Uterus (tissue), 4 donors: ENCODE measurements at places on chromosomes 11 and 22. TPM values are rescaled to one million over a fixed set of nuclear protein-coding genes. Genes with fewer than 3 reads are reported as not detected.

The MN1 gene
- 7.9 TPM for total RNA-seq

DNA sequence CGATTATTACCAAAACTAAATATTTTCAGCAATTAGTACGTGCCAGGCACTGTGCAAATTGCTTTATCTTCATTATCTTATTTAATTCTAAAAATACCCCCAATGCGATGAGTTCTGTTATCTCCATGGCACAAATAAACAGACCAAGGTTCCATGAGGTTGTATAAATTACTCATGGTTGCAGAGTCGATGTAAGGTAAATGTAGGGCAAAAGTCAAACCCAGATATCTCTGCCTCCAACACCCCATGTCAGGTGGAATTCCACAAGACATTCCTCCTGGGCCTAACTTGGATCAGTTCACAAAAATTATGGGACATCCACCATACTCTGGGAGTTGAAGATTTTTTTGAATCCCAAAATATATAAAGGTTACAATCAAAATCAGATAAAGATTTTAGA lies 43.7 kb downstream of the ISX start:
- DNase-seq: no peak
- no peaks in the 10 kb centered on the region for H3K36me3 ChIP-seq
- no peak overlapping the region for H3K27ac ChIP-seq
- H3K4me3 ChIP-seq: no peak overlapping the region
- no peaks in the 10 kb centered on the region for H3K27me3 ChIP-seq
- H3K4me1 ChIP-seq: no peaks in the 10 kb centered on the region

DNA sequence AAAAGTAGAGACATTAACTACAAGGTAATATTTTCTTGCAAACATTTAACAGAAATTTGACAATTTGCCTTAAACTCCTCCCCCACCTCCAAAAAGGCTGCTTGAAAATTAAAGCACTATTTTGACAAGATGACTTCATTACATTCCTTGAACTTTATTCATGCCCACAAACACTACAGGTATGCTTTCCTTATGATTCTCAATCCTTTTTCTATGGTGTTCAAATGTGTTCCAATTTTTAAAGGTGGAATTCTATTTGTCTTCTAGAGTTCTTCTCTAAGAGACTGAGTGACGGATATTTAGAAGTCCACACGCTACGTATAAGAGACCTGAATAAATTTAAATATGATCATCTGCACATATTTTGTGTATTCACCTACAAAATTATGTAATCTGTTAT lies 69.4 kb downstream of the MRTFA start:
- no peaks in the 10 kb centered on the region for H3K27me3 ChIP-seq
- H3K36me3 ChIP-seq: no peaks in the 10 kb centered on the region
- peaks cover 9% of the 10 kb centered on the region for H3K4me1 ChIP-seq
- no peak overlapping the region for H3K4me3 ChIP-seq
- H3K27ac ChIP-seq: peak overlapping the region; percentile 5
- DNase-seq: no peak

The CD6 gene
- total RNA-seq: 0.91 TPM

DNA sequence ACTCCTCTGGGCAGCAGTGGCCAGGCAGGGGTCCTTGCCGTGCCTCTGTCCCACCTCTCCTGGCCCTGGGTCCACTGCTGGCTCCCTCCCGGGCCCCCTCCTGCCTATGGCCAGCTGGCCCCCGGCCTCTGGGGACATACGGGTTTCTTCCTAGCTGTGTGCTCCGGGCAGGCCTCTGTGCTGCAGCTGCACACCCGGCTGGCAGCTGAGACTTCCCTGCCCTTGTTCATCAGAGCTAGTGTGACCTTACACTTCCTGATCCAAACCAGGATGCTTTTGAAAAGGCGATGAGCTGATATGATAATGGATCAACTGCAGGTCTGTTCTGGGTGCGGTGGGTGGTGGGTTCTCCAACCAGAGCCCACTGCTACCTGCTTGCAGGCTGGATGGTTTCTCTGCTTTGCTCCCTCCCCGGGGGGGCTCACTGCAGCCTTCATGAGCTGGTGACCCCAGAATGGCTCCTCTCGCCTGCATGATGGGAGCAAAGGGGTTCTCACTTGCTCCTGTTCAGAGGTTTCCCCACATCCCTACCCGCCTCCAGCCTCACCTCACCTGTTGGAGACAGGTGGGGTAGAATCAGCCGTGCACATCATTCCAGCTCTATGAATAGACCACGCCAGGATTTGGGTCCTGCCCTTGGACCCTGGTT lies 13.3 kb downstream of the B3GAT1 start:
- no peak overlapping the region for H3K4me3 ChIP-seq
- no peaks in the 10 kb centered on the region for H3K27me3 ChIP-seq
- no peaks in the 10 kb centered on the region for H3K36me3 ChIP-seq
- no peak overlapping the region for H3K27ac ChIP-seq
- no peaks in the 10 kb centered on the region for H3K4me1 ChIP-seq
- no peak for DNase-seq

The FAM181B gene
- 5.7 TPM for total RNA-seq

GRCh38 chr11:100681064-100681502 lies 6.0 kb upstream of the ARHGAP42 start:
- H3K4me3 ChIP-seq: no peak overlapping the region
- no peaks in the 10 kb centered on the region for H3K36me3 ChIP-seq
- no peaks in the 10 kb centered on the region for H3K4me1 ChIP-seq
- DNase-seq: peak; percentile 51

The SEZ6L gene
- total RNA-seq: not detected

GRCh38 chr11:3685923-3686322 lies 14.7 kb upstream of the CHRNA10 start:
- no peaks in the 10 kb centered on the region for H3K36me3 ChIP-seq
- no peak overlapping the region for H3K4me3 ChIP-seq
- H3K4me1 ChIP-seq: no peaks in the 10 kb centered on the region
- no peaks in the 10 kb centered on the region for H3K27me3 ChIP-seq
- DNase-seq: no peak
- no peak overlapping the region for H3K27ac ChIP-seq

GRCh38 chr11:116386118-116386699 lies 386.6 kb downstream of the BUD13 start:
- H3K27me3 ChIP-seq: no peaks in the 10 kb centered on the region
- H3K27ac ChIP-seq: no peak overlapping the region
- H3K36me3 ChIP-seq: no peaks in the 10 kb centered on the region
- no peak for DNase-seq
- no peaks in the 10 kb centered on the region for H3K4me1 ChIP-seq

DNA sequence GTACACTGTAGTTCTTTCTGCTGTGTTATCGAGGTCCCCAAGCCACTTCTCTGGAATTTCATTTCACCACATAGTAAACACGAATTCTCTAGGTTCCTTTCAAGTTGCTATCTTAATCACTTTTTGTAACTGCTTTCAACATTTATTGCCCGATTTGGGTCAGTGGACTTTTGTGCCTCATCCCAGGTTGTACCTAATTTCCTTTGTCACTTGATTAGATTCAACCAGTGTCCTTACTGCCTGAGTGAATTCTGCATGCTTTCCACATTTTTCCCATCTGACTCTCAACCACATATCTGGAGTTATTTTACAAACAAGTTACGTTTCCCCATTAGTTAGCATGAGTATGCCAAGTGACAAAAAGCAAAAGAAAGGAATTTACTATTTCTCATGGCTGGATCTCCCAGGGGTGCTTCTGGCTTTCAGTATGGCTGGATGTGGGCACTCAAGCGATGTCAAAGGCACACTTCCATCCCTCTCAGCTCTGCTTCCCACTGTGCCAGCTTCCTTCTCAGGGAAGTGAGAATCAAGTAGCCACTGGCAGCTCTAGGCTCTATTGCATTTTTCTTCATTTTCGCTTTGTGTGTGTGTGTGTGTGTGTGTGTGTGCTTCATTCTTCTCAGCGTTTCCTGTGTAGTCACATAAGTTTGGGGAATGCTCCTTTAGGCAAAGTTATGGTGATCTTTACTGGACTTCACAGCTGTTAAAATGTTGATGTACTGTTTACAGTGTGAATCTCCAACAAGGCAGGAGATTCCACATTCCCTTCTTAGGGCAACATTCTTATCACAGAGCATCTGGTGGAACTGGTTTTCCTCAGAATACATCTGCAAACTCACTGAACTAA lies 128.9 kb downstream of the DBX1 start:
- H3K27ac ChIP-seq: no peak overlapping the region
- H3K36me3 ChIP-seq: no peaks in the 10 kb centered on the region
- no peak overlapping the region for H3K4me3 ChIP-seq
- DNase-seq: no peak
- no peaks in the 10 kb centered on the region for H3K4me1 ChIP-seq

GRCh38 chr22:20223421-20224255 lies 44.5 kb downstream of the RTN4R start:
- no peaks in the 10 kb centered on the region for H3K27me3 ChIP-seq
- H3K4me1 ChIP-seq: no peaks in the 10 kb centered on the region
- no peaks in the 10 kb centered on the region for H3K36me3 ChIP-seq

The HEPHL1 gene
- total RNA-seq: not detected

The GDPD4 gene
- total RNA-seq: not detected

DNA sequence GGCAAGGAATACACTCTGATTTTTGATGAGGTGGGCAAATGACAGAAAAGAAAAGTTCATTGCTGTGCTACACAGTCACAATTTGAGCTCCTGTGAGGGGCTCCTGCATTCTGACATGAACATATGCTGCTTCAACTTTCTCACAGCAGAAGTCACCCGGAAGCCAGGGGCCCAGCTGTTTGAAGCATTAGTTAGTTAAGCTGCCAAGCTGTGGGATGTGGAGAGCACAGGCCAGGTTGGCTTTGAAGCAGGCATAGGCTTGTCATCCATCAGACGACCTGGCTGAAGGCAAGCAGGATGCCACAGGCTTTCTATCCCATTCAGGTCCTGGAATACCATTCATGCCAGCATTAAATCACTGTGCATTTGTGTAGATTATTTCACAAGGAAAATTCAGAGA lies 63.1 kb downstream of the MTNR1B start:
- H3K4me3 ChIP-seq: no peak overlapping the region
- DNase-seq: no peak
- H3K27ac ChIP-seq: no peak overlapping the region
- no peaks in the 10 kb centered on the region for H3K36me3 ChIP-seq

DNA sequence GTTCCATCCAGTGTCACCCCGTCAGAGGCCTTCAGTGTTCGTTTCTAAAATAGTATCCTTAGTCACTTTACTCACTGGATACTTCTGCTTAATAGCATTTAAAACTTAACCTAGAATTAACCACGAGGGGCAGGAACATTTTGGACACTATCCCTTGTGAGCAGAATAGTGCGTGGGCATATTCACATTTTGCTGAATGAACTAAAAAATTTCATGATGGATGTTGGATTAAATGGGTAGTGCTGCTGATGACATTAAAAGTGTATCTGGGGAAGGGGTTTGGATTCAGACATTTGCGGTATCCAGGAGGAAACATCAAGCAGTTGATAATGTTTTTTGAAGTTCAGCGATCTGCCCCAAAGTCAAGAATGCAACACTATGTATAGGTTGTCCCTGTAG lies 750 bp upstream of the NAT10 start:
- no peaks in the 10 kb centered on the region for H3K27me3 ChIP-seq
- peaks cover 5% of the 10 kb centered on the region for H3K4me1 ChIP-seq

The SERHL2 gene
- 4.4 TPM for total RNA-seq

DNA sequence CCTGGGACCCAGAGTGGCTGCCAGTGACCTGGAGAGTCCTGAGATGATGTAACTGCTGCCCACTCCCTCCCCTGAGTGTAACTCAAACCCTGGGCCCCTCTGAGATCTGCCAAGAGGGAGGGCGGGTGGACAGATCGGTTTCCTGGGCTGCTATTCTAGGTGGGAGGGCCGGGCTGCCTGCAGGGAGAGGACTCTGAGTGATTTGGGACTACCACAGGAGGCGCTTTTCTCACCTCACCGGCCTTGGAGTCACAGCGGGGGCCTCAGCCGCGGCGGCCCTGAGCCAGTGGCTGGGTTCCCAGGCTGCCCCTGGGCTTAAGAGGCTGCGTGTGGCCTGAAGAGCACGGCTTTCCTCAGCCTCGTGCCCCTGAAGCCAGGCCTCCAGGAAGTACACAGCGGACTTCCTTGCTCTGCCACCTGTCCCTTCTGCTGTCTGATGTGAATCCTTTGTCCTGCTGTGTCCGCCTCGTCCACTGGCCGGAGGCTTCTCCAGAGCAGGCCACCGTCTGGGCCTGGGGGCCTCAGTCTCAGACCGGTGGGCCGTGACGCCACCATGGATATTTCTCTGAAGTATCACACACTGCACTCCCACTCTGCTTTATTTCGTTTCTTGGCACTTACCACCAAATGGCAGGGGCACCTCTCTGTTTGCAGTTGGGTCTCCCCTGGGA lies 11.5 kb downstream of the RELT start:
- DNase-seq: no peak
- no peaks in the 10 kb centered on the region for H3K4me1 ChIP-seq
- H3K27ac ChIP-seq: no peak overlapping the region
- no peaks in the 10 kb centered on the region for H3K27me3 ChIP-seq
- no peak overlapping the region for H3K4me3 ChIP-seq
- no peaks in the 10 kb centered on the region for H3K36me3 ChIP-seq

GRCh38 chr11:72703267-72704008 lies 29.2 kb upstream of the PDE2A start:
- H3K4me1 ChIP-seq: peaks cover 13% of the 10 kb centered on the region
- no peaks in the 10 kb centered on the region for H3K27me3 ChIP-seq
- peak overlapping the region; percentile 79 for H3K27ac ChIP-seq
- peak; percentile 87 for DNase-seq
- H3K4me3 ChIP-seq: no peak overlapping the region

DNA sequence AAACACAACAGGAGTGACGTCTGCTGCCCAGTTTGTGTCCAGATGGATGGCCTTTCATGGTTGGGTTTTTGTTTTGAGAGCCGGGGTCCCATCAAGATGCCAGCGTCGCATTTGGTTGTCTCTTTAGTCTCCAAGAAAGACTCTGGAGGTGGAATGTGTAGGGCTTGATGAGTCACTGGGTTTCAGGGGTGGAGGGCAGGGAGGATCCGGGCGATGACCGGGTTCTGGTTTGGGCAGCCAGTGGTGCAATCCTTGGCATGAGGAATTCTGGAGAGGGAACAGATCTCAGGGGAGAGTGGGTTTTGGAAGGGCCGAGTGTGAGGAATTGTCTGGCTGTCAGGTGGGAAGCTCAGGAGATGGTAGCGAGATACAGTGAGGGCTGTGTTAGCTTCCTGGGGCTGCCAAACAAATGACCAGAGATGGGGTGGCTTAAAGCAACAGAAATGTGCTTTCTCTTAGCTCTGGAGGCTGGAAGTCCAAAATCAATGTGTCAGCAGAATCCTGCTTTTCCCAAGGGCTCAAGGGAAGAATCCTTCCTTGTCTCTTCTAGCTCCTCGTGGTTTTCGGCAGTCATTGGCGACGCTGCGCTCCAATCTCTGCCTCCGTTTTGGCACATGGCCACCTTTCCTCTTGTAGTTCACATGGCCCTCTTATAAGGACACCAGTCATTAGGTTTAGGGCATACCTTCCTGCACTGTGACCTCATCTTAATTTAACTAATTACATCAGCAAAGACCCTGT lies 26.4 kb upstream of the PPFIA1 start:
- H3K36me3 ChIP-seq: no peaks in the 10 kb centered on the region
- no peak overlapping the region for H3K4me3 ChIP-seq
- no peaks in the 10 kb centered on the region for H3K27me3 ChIP-seq
- DNase-seq: no peak
- no peak overlapping the region for H3K27ac ChIP-seq
